CD8-positive, alpha-beta T cell (primary cell): ENCODE measurements at places on chromosomes 1 and 21.

DNA sequence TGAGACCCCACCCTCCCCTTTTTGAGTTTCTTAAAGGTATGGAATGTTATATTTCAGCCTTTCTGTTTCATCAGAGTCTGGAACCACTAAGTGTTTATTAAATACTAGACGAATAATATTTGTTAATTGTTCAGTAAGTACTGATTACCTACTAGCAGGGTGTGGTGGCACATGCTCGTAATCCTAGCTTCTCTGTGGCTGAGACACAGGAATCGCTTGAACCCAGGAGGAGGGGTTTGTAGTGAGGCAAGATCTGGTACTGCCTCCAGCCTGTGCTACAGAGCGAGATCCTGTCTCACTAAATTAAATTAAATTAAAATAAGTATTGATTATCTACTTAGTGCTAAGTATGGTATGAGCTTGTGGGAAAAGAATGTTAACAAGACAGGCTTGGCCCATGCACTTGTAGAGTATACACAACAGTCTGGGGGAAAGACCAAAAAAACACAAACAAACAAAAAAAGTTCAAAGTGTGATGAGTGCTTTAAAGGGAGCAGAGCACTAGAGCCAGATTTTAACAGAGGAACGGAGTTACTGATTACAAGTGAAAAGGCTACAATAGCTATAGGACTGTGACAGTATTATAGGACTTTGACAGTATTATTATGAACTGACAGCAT lies 2.4 kb downstream of the CEPT1 start:
- no peak for DNase-seq

- no peak for DNase-seq
These were observed 1.1 kb upstream of the CDC73 start for GRCh38 chr1:193120604-193121166.

DNA sequence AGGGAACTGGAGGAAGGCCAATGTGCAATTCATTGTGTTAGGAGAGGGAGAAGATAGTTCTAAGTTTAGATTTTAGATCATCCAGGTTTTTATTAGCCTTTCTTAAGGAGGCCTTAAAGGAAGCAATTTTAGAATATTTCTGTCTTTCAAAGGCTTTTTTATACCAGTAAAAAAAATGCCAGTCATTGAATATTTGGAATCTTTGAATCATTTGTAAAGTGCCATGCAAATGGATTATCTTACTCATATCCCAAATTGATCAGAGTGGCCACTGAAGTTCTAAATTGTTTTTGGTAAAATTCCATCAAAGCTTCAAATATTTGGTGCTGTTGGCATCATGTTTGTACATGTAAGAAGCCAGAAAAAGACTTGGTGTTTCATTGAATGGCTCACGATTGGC lies 244.8 kb downstream of the RPS6KC1 start:
- no peak for DNase-seq

GRCh38 chr1:67224856-67225255 lies 58.6 kb downstream of the IL23R start:
- DNase-seq, result no peak

DNA sequence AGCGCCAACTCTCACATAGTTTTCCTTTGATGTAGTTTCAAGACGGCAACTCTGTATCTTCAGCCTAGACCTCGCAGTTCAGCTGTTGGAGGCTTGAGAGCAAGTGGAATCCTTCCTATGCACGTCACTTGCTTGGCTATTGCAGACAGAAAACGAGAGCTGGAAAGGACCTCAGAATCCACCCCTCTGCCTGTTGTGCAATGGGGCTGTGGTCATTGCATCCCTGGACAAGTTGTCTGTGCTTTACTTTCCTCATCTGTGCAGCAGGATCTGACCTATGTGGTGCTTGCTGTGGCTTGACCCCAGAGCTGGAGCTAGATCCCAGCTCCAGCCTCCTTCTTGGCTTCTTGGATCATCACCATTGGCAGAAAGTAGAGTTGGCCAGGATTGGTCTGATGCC lies 50.0 kb upstream of the IGSF21 start:
- no peak for DNase-seq

DNA sequence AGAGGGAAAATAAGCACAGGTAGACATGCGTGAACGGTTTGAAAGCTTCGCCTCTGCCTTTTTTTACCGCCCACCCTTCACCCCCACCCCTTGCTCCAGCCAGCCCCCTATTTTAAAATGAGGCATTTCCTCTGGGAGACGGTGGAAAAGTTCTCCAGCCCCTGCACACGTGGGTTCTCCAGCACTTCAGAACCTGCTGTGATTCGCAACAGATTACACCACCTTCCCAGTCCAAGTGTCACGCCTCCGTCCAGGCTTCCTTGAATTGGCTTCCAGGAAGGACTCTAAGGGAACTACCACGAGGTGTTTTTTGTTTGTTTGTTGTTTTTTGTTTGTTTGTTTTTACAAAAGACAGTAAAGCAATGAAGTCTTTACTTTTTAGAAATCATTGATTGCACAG lies 2.6 kb downstream of the LRRC7 start:
- DNase-seq, result no peak

DNA sequence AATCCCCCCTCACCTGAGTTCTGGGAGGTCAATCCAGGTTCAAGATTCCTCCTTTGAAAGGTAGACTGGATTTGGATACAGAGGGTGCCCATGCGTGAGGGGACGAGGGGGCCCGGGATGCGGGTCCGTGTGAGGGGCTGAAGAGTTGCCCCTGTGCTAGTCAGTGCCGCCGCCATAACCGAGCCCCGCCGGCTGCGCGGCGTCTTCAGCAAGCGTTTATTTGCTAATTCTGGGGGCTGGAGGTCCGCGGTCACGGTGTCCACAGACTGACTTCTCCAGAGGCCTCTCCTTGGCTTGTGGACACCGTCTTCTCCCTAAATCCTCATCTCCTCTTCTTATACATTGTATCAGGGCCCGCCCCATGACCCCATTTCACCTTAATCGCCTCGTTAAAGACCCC lies 20.9 kb upstream of the SAMD11 start:
- DNase-seq, result no peak

GRCh38 chr1:234731569-234732085 lies 121.6 kb upstream of the IRF2BP2 start:
- DNase-seq, result no peak

- no peak for DNase-seq
These were observed 272.7 kb downstream of the NTNG1 start for GRCh38 chr1:107413546-107413945.
